Motor neuron (in vitro differentiated cells): ENCODE measurements at places on chromosomes 3 and 15. TPM values are rescaled to one million over a fixed set of nuclear protein-coding genes. Genes with fewer than 3 reads are reported as not detected.

Gene CPEB1
- total RNA-seq, result 12.2 and 16.4 TPM in 2 replicates

Gene GOLGA8Q
- 0.53 and 1.8 TPM in 2 replicates for total RNA-seq

Gene CCDC71
- total RNA-seq, result 22.2 and 24.5 TPM in 2 replicates

Gene PTH1R
- total RNA-seq, result not detected in 2 replicates

Gene CNTN4
- total RNA-seq, result 19.0 and 19.5 TPM in 2 replicates

Gene NMNAT3
- 8.8 and 15.2 TPM in 2 replicates for total RNA-seq
